Mesendoderm (in vitro differentiated cells): ENCODE measurements at places on chromosomes 2 and 18.

DNA sequence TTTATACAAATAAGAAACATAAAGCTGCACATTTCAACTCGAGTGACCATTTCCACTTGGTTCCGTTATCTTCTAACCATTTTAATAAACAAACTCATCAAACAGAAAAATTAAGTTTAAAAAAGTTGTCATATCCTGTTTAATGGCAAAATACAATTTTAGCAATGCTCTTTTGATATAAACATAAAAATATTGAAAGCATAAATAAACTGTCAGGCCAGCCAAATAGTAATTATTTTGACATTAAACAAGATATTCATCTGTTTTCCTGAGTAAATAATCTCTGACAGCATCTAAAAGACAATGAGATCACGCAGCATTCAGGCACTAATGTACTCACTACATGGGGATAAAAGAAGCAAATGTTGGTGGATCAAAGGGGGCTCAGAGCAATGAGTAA lies 145.3 kb upstream of the ATP5MC3 start:
- no peak for DNase-seq

DNA sequence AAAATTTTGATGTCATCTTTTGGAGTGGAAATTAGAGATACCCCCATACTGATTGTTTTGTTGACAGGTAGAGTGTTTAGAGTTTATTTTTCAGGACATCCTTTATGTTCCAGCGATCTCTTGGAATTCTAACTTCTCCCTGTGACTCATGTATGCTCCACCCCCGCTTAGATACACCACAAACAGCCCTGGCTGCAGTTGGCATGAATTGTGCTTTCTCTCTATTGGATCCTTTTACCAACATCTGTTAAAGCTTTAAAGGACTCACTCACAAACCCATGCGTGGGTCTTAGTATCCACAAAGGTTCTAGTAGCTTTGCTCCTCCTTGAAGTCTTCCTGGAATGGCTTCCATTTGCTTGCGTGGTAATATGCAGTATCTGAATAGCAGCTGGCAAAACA lies 409.5 kb upstream of the POU3F3 start:
- no peak for DNase-seq

GRCh38 chr2:70553334-70553583 lies 367 bp downstream of the TGFA start:
- DNase-seq, result peak; percentile 63

- no peak for DNase-seq
Observed at GRCh38 chr2:196105951-196106350, 37.3 kb upstream of the DNAH7 start.

- peak; percentile 32 for DNase-seq
Observed at GRCh38 chr2:25700221-25700660, 26.9 kb upstream of the DTNB start.
